Diencephalon (tissue), 1 donor: ENCODE measurements at places on chromosomes 2 and 18. TPM values are rescaled to one million over a fixed set of nuclear protein-coding genes. Genes with fewer than 3 reads are reported as not detected.

The EXOC6B gene
- 111 TPM for total RNA-seq

The DTNA gene
- 101 TPM for total RNA-seq

The VIT gene
- total RNA-seq, result 0.23 TPM

The CTDP1 gene
- 13.8 TPM for total RNA-seq

The ADGRF3 gene
- not detected for total RNA-seq

The NAT8 gene
- not detected for total RNA-seq

The CCNYL1 gene
- total RNA-seq, result 28.1 TPM

The MROH2A gene
- under 0.01 TPM for total RNA-seq

The UGT1A10 gene
- not detected for total RNA-seq

The LYG1 gene
- 0.46 TPM for total RNA-seq

The ASXL3 gene
- total RNA-seq, result 74.5 TPM

The MC2R gene
- total RNA-seq, result not detected

The CDC42EP3 gene
- total RNA-seq, result 18.5 TPM

The NEU4 gene
- total RNA-seq, result 0.92 TPM

The GPR39 gene
- 1.2 TPM for total RNA-seq

The STAMBP gene
- 21.5 TPM for total RNA-seq

The CFAP65 gene
- total RNA-seq, result 2.3 TPM

The NEURL3 gene
- not detected for total RNA-seq

The GAL3ST2 gene
- total RNA-seq, result 0.69 TPM

The ANAPC1 gene
- total RNA-seq, result 58.6 TPM

The SMPD4 gene
- 14.1 TPM for total RNA-seq

The CREG2 gene
- total RNA-seq, result 47.1 TPM

The SKA1 gene
- total RNA-seq, result 5.5 TPM

The RESP18 gene
- 1.8 TPM for total RNA-seq

The ACMSD gene
- not detected for total RNA-seq

The C2orf69 gene
- total RNA-seq, result 34.8 TPM

The SLC5A7 gene
- 14.3 TPM for total RNA-seq

The FRZB gene
- 5.5 TPM for total RNA-seq

The HSBP1L1 gene
- 3.2 TPM for total RNA-seq

The HTR2B gene
- 0.23 TPM for total RNA-seq

The GBX2 gene
- total RNA-seq, result 10.4 TPM

The CSRNP3 gene
- total RNA-seq, result 255 TPM
